ENCODE measurements at places on chromosomes 2 and 18.

GRCh38 chr2:240306185-240306584 lies 129.3 kb upstream of the GPC1 start:
- no peak for DNase-seq

GRCh38 chr2:29519338-29519925 lies 402.0 kb downstream of the ALK start:
- DNase-seq: no peak

DNA sequence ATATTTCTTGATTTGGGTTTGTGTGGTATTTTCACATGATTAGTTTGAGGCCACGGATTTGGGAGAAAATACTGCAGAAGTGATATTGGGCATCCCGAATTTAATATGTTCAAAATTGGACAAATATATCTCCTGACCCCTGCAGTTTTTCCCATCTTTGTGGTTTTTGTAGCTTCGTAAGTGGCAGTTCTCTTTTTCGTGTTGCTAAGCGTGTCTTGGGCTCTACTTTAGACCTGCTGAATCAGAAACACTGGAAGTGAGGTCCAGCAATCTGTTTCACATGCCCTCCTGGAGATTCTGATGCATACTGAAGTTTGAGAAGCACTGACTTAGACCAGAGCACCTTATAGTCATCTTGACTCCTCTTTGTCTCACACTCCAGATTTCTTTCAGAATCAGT lies 98.3 kb downstream of the EPB41L5 start:
- no peak for DNase-seq

- no peak for DNase-seq
Observed at GRCh38 chr2:20758997-20759396, 63.9 kb downstream of the LDAH start.

GRCh38 chr18:44356566-44357157 lies 324.0 kb upstream of the SETBP1 start:
- no peak for DNase-seq

GRCh38 chr2:224366267-224366844 lies 35.6 kb downstream of the FAM124B start:
- DNase-seq: no peak

DNA sequence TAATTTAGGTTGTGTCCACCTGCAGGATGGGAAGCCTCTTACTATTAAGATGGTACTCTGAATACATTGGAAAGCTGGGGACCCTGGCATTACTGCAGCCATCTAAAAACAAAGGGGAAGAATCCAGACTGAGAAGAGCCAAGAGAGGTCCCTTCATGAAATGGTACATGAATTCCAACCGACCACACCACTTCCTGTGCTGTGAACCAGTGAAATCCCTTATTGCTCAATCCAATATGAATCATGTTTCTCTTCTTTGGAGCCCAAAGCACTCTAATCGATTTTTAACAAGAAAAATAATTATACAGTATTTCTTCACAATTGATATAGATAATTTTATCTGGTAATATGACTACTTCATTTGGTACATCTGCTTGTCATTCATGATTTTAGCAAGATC lies 479.7 kb upstream of the RAB6C start:
- no peak for DNase-seq

DNA sequence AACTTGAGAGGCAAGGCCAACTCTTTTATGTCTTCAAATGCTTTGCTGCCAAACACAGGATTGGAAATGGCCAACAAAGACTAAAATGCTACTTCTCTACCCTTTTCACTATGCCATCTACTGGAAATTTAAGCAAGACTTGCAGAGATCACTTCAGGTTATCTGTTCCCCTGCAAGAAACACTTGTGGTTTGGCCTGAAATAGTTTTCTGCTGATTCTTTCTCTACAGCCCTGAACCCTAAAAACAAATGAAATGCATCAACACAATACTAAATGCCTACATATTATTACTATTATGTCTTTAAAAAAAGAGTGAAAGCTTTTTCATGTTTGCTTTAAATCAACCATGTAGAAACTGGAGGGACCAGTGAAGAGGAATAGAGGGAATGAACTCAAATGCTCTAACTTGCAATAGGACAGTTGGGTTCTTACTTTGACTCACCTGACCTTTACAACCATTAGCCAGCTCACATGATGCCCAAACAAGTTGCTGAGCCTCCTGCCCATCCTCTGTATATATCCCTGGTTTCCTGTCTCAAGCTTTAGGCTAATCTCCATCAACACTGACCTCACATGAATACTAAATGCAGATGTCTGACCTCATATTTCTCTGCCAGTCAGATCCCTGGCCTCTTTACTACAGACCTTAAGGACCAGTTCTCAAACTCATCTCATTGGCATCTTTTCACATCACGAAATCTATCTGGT lies 17.5 kb upstream of the ADAM17 start:
- no peak for DNase-seq

DNA sequence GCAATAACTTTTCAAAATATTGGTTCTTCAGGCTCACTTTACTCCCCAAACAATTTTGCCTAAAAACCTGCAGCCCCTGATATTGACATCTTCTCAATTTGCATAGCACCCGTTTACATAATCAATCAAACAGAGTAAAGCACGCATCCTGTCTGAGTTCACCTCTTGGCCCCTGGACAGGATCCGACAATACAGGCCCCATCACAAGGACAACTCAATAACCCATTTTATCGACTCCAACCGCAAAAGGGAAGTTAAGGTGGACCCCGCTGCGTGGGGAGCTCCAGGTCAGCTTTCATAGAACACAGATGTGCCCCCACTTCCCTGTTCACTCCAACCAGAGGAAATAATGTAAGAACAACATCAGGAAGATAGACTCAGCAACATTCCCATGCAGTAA lies 44.7 kb downstream of the TTC32 start:
- DNase-seq: no peak

DNA sequence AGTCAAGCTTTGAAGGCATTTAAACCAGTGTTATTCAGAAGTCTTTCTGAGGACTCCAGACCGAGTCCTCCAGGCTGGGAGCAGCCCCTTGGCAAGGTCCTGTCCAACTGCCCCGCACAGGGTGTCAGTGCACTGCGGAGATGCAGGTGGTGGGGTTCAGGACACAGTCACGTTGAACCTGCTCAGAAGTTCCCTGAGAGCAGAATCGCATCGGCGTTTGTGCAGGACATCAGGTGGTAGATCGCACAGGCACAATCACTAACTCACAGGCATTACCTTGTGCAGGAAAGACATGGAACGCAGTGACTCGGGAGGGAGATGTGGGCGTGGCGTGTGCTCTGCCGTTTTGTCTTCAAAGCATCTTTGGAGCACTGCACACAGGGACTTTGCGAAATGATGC lies 10.4 kb downstream of the COPS9 start:
- no peak for DNase-seq

GRCh38 chr2:134692499-134692898 lies 26.3 kb downstream of the TMEM163 start:
- DNase-seq: no peak

DNA sequence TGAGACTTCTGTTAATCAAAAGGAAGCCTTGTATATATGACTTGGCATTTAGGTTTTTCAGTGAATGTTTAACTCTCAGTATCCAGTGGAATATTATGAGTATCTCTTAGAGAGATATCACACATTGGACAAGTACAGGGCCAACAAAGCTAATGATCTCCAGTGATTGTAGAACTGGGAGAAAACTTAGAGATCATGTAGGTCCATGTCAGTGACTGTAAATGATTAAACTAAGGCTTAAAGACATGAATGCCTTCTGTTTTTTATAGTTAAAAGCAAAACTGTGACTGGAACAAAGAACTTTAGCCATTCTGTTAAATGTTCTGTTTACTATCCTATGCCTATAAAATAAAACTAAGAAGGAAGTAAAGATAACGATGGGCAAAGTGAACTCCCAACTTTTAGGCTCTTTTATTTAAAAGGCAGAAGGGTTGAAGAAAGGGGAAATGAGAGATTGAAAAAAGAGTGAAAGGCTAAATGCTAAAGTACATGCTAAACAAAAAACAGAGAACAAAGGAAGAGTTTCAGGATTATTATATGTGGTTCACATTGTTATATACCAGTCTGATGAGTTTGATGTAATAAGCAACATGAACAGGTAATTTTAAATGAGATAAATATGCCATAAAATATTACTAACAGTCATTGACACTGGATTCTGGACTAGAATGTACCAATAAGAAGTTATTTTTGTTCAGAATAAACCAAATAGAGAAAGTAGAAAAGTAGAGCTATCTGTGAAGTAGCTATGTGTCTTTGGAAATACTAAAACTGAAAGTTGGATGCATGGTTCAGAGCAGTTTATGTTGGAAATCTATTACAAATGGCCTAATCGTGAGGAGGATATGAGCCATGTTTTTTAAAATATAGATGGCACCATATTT lies 37.1 kb upstream of the TNFRSF11A start:
- DNase-seq: no peak

GRCh38 chr2:40204268-40204667 lies 247.6 kb downstream of the SLC8A1 start:
- no peak for DNase-seq

DNA sequence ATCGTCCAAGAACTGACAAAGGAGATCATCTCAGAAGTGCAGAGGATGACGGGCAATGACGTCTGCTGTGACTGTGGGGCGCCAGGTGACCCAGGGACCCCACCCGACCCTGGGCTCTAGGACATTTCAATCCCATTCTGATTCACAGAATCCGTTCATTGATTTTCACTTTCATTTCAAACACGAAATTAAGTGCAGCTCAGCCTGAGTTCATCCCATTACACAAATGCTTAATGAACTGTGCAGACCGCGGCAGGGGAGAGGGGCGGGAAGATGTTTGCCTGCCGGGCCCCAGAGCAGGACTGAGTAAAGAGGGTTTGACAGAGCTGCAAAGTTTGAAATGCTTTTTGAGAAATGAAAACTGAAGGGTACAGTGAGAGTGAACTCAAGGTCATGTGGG lies 67.1 kb downstream of the ITGB1BP1 start:
- no peak for DNase-seq

GRCh38 chr18:77181950-77182707 lies 49.5 kb upstream of the MBP start:
- DNase-seq: no peak

- DNase-seq: no peak
Observed at GRCh38 chr2:240915526-240916341, 9.6 kb downstream of the CROCC2 start.

GRCh38 chr18:57095884-57096283 lies 51.0 kb upstream of the BOD1L2 start:
- no peak for DNase-seq

DNA sequence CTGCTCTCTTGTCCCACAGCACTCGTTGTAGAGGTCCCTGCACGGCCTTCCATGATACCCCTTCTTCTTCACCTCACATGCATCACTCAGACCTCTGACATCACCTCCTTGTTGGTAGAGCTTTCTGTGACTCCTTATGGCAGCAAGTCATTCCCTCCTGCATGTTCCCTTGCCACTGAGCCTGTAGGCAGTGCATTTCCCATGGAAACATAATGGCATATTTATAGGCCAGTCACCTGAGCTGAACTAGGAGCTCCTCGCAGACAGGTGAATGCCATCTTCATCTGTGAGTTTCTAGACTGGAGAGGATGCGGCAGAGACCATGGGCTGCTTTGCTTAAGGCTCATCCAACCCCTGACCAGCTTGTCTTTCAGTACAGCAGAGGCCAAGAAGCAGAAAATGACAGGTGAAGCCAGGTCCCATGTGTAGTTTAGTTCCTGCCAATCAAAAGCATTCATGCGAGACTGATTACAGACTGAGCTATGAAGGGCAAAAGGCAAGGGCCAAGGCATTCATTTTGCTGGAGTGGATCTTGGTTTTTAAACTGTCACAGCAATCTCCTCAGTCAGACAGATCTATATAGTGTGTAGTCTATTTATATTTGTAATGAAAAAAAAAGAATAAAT lies 59.4 kb upstream of the NEDD4L start:
- no peak for DNase-seq
